ENCODE measurements at places on chromosomes 4 and X.

- no peak for DNase-seq
These were observed 90.7 kb downstream of the CNOT6L start for GRCh38 chr4:77728420-77728819.

- no peak for DNase-seq
These were observed 303.3 kb upstream of the TECRL start for GRCh38 chr4:64712590-64712989.

- no peak for DNase-seq
These were observed 48.8 kb downstream of the C4orf33 start for GRCh38 chr4:129144755-129145206.

DNA sequence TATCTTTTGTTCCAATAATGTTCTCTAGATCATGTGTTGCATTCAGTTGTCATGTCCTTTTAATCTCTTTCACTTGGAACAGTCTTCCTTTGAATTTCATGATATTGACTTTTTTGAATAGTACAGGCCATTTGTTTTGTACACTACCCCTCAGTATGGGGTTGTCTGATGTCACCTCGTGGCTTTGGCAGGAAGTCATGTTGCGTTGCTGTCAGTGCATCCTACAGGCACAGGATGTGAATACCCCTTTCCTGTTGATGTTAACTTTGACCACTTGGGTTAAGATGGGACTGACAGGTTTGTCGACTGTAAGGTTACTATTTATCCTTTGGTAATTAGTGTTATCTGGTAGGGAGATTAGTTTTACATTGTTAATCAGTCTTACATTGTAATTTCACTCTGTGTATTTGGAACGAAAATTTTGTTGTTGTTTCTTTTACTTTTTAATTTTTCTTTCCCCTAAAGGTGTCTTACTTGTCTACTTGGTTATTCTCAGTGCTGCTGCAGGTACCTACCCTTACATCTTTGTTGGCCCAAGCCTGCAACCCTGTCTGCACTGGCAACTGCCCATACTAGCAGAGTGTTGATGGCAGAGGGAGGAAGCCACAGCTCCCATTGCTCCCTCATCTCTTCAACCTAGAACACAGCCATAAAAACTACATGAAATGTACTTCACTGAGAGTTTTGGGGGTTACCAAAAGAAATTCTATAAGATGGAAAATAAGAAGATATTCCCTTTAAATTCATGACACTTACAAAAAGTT is 14.7 kb upstream of the ATP8A1 start:
- no peak for DNase-seq

DNA sequence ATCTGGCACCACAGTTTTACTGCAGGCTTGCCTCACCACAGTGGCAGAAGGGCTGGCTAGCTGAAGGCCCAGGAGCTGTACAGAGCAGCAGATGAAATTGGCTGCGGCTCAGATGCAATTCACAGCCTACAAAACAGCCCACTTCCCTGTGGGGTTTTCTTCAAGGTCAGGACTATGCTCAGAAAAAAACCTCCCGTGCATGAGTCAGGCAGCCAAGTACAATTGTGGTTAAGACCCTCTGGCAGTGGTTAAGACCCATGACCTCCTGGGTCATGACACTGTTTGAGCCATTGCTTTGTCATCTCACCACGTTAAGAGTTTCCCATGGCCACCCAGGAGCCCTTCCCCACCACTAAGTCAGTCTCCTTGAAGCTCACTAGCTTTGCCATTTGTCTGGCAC is 276.3 kb downstream of the HNRNPD start:
- DNase-seq, result no peak

- no peak for DNase-seq
These were observed 2.9 kb downstream of the MSL3 start for GRCh38 chrX:11760958-11761357.

GRCh38 chrX:120429776-120430540 is 39.1 kb downstream of the LAMP2 start:
- no peak for DNase-seq

- peak; percentile 32 for DNase-seq
These were observed 39.3 kb upstream of the FHDC1 start for GRCh38 chr4:152896811-152897210.

DNA sequence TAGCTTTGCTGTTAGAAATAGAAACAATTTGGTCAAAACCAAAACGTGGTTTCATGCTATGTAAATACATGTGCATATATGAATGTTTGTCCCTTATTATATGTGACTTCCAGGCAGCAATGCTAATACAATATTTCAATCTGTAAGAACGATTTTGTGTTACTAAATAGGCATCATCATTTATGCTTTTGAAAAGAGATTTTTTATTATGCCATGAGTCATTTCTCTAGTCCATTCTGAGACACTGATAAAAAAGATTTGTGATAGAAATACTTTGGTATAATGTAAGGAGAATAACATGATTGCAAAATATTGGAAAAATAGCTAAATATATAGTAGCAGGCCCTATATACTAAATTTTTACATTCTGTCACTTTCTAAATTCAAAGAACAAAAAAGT is 28.9 kb downstream of the SYNPO2 start:
- DNase-seq, result no peak

DNA sequence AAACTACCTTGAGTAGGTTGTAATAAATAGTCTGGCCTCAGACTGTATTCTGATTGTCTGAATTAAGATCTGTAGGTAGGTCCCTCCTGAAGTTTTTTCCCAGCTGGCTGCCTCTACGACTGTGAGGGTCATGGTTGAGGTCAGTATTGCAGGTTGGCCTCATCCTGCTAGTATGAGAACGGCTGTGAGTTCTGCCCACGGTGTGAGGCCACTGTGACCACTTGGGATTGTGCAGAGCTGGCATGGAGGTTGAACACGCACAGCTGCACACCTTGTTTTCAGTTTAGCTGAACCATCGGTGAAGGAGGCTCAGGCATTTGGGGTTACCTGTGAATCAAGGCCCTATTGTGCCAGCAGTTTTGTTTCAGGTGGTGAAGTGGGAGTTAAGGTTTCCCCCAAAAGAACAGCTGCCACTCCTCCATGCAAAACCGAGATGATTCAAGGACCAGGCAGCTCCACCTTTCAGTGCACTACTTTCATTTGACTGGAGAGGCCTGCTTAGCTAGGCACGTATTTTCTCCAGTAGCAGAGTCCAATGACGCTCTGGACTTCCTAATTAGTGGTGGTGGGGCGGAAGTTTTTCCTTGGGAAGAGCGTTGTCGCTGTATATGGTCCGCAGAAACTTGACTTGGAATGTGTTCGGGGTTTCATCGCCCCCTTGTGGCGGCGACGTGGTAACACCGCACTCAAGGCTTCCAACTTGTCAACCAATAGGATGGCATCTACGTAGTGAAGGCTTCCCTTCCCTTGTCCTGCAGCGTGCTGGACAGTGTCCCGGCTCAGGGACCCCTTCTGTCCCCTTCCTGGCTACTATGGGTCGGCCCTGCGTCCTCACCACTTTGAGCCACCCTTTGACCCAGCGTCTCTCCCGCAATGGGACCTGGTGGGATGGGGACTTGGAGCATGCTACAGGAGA is 13.8 kb downstream of the CMC4 start:
- no peak for DNase-seq

- no peak for DNase-seq
These were observed 18.4 kb downstream of the NLGN4X start for GRCh38 chrX:6210230-6210629.

DNA sequence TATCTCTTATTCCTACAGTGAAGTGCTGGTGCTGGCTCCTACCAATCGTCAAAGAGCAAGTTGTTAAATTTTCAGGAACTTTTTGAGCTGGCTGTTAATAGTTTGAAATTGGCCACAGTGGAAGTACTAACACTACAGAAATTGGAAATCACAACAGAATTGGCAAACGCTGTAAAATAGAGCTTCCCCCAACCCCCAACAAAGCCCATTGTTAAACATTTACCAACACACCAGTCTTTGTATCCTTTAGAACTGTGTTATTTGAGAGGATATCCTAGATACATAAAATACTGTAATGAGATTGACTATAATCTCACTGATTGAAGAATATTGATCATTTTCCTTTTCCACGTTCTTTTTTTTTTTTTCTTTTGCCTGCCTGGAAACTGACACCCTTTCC is 37.4 kb downstream of the FAM241A start:
- no peak for DNase-seq

GRCh38 chr4:51843309-51844152 is 578 bp downstream of the DCUN1D4 start:
- peak; percentile 92 for DNase-seq

GRCh38 chrX:84168574-84168973 is 19.4 kb downstream of the RPS6KA6 start:
- DNase-seq, result no peak

DNA sequence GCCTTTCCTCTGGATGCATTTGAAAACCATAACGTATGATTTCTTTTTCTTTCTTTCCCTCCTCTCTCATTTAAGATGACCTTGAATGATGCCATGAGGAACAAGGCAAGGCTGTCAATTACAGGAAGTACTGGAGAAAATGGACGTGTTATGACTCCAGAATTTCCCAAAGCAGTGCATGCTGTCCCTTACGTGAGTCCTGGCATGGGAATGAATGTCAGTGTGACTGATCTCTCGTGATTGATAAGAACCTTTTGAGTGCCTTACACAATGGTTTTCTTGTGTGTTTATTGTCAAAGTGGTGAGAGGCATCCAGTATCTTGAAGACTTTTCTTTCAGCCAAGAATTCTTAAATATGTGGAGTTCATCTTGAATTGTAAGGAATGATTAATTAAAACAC is 142.8 kb downstream of the GRIA2 start:
- DNase-seq, result no peak

GRCh38 chr4:41443340-41444079 is 94.4 kb upstream of the LIMCH1 start:
- DNase-seq, result no peak
